Cortex of kidney (tissue), 1 donor: ENCODE measurements at places on chromosomes 7 and 10.

DNA sequence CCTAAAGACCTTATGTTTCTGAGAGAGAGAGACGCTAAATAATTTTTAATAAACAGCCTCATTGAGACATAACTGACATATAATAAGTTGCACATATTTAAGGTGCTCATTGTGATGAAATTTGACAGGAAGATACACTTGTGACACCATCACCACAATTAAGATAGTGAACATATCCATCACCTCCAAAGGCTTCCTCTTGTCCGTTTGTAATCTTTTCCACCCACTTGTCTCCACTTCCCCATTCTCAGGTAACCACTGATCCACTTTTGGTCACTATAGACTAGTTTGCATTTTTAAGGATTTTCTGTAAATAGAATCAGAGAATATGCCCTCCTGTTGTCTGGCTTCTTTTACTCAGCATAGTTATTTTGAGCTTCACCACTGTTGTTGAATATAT lies 195.1 kb upstream of the WDR11 start:
- DNase-seq, result no peak

DNA sequence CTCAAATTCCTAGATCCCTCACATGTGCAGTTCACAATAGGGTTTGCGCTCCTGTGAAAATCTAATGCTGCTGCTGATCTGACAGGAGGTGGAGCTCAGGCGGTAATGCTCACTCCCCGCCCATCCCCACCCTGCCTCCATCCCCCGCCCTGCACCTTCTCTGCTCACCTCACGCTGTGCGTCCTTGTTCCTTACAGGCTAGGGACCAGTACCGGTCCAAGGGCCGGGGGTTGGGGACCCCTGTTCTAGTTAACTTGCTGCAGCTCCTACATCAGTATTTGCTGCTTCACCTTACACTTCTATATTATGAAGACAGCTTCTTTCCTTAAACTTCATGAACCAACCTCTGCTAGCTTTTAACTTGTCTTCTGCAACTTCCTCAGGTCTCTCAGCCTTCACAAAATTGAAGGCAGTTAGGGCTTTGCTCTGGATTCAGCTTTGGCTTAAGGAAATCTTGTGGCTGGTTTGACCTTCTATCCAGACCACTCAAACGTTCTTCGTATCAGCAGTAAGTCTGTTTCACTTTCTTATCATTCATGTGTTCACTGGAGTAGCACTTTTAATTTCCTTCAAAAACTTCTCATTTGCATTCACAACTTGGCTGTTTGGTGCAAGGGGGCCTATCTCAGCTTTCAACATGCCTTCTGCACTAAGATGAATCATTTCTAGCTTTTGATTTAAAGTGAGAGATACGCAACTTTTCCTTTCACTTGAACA lies 1.7 kb upstream of the TNKS2 start:
- DNase-seq, result no peak

DNA sequence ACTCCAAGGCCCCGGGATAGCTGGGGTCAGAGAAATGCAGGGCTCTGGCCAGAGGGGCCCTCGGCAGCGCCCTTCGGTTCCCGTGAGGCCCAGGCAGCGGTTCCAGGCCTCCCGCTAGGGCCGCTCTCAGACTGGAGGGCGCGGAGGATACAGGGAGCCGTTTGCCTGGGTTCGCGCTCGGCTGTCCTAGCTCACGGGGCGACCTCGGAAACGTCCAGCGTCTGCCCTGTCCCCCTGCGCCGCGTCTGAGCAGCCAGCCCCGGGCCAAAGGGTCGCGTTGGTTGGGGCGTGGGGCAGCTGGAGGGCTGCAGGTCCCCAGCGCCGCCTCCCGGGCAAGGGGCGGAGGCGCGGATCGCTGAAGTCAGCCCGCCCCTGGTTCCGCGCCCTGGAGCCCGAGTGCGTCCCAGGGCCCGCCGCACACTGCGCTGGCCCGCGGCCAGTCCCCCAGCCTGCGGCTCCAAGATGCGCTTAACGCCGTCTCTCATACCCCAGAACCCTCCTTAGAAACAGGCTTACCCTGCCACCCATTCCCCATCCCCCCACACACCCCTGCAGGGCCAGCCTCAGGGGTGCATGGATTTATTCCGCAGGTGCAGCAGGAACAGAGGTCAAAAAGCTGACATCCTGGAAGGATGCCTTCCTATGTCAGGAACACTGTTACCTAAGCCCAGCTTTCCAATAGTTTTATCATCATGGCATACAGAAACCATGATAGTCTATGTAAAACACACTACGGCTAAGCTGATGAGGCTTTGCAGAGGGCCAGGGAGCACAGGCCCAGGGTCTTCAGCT lies 22.1 kb upstream of the OPN4 start:
- DNase-seq, result no peak

DNA sequence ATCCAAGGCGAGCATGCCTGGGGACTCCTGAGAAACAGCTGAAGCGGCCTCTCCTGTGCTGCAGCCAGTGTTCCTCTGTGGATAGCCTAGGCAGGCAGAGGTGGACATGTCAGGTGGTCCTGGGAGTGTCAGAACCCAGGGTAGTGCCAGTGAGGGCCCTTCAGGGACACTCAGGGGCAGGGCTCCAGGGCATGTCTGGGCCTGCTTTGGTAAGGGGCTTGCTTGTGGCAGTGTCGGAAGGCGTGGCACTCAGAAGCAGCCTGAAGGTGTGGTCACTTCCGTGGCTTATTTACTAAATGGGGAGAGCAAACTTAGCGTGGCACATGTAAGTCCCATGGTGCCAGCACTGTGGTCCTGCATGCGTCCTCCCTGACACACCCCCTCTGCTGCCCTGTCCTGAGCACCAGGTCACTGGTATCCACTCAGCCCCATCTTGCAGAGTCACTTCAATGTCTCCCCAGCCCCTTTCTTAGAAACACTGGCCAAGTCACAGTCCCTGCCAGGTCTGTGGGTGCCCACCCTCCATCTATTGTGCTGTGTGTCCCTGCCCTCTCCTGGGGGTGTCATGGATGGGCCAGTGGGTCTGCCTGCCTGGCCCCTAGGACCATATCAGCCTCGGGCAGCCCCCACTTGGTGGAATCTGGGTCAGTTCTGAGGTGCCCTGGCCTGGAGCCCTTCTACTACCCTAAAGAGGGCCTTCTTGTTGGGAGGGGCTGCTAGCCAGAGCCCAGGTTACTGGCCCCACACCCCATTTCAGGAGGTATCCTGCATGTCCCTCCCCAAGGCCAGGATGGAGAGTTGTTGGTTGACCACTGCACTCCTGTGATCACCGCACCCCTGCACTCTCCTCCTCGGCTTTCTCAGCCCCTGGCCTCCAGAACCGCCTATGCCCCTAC lies 6.4 kb downstream of the ZMIZ2 start:
- DNase-seq, result no peak

- DNase-seq, result no peak
Observed at GRCh38 chr7:24291271-24291670, 7.3 kb downstream of the NPY start.

DNA sequence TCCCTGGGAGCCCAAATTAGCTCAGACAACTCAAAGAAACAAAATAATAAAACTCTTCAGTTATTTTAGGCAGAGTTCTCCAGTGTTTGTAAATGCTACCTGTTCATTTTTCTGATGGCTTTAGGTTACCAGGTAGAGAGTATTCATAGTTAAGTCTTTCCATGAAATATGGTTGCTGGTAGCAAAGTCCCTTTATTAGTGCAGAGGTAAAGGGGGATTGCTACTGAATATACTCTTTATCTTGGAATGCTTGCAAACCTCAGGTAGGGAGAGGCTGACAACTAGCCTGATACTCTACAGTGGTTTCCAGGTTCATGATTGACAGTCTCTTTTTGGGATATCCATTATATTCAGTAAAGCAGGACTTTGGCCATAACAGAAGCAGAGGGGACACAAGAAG lies 6.5 kb downstream of the TAX1BP1 start:
- DNase-seq, result no peak
